Breast epithelium (tissue), 4 donors: ENCODE measurements at places on chromosomes 3 and 15.

DNA sequence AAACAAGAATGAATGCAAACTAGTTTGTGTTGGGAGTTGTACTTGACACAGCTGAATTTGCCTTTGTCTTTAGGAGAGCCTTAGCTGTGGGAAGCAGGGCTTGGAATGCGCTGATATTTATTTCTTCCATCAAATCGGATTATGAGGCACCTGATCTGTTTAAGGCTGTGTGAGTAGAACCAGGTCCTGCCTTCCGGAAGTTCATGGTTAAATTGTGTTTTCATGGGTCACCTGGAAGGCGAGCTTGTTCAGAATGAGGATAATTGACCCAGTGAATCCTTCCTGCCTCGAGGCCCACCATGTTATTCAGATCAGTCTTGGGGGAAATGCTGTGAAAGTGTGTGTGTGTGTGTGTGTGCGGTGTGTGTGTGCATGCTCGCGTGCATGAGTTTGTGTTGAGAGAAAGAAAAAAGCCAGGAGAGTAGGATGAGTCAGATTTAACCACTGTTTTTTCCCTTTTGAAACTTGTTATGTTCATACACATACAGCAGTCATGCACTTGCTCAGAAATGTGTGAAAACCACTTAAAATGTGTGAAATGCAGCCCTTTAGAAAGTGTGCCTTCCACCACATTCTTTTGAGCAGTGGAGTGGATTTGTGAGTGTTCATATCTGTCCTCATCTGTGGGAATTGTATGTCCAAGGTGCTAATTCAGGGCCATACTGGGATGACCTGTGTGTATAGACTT, 36.7 kb downstream of the SMAD3 start:
- H3K27me3 ChIP-seq, result no peaks in the 10 kb centered on the region
- no peaks in the 10 kb centered on the region for H3K36me3 ChIP-seq
- no peak overlapping the region for H3K4me3 ChIP-seq
- peak overlapping the region; percentile 4 for H3K27ac ChIP-seq

DNA sequence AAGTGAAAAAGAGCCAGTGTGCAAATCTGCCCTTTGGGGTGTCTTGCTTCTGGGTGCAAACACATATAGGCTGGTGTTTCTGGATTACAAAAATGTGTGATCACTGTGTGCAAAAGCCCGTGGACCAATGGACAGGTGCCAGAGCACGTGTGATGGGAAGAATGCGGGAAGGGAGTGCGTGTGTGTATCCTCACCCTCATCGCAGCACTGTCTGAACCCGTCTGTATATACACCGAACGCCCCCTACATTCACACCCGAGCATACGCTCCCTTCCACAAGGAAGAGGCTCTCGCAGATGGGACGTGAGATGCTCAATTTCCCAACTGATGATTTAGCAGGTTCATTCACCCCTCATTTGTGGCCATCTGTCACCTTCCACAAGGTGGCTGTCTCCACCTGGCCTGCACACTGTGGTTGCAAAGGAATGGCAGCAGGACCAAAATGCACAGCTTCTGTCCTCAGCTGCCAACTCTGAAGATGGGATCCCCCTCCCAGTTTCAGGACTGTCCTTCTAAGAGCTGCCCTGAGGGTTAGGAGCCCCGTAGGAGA, 19.4 kb upstream of the SLC6A1 start:
- H3K36me3 ChIP-seq, result no peaks in the 10 kb centered on the region
- H3K27ac ChIP-seq, result no peak overlapping the region
- DNase-seq, result no peak
- H3K4me3 ChIP-seq, result no peak overlapping the region
- no peaks in the 10 kb centered on the region for H3K4me1 ChIP-seq

DNA sequence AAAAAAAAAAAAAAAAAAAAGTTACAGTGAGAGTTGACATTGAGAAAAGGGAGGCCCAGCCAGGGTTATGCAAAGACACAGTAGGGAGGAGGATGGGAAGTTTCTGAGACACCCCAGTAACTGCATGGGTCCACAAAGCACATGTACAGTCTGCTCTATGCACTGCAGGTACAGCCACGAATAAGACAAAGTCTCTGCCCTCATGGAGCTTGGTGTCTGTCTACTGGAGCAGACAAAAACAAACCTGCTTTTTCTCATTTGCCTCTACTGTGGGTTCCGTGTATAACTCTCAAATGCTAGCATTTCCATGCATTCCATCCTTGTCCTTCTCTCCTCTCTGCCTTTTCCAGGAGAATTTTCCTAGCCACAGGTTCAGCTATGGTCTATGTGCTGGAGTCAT, 107.4 kb downstream of the UBE3A start:
- no peak overlapping the region for H3K4me3 ChIP-seq
- H3K27ac ChIP-seq, result no peak overlapping the region
- H3K27me3 ChIP-seq, result no peaks in the 10 kb centered on the region
- no peaks in the 10 kb centered on the region for H3K36me3 ChIP-seq
- no peaks in the 10 kb centered on the region for H3K4me1 ChIP-seq

- DNase-seq, result no peak
- no peak overlapping the region for H3K27ac ChIP-seq
- no peaks in the 10 kb centered on the region for H3K4me1 ChIP-seq
- no peak overlapping the region for H3K4me3 ChIP-seq
These were observed 472.1 kb downstream of the SOX2 start for GRCh38 chr3:182183716-182184430.

DNA sequence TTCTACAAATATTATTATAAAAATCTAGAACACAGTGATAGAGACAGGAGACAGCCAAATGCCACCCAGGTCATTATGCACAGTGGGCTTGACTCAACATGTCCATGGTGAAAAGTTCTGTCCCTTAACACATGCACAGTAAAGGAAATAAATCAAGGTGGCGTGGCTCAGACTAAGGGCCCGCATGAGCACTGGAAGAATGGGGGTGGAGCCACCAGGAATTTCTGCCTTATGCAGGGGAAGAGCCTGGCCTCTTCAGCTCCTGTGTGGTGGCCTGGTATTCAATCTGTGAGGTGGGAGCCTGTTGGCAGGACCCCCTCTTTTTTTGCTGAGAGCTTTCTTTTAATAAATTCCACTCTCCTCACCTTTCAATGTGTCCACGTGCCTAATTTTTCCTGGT, 17.2 kb upstream of the SPG21 start:
- no peak overlapping the region for H3K4me3 ChIP-seq
- no peak for DNase-seq
- no peaks in the 10 kb centered on the region for H3K27me3 ChIP-seq
- no peak overlapping the region for H3K27ac ChIP-seq

GRCh38 chr3:13051066-13051465, 22.2 kb downstream of the IQSEC1 start:
- DNase-seq, result no peak
- no peak overlapping the region for H3K4me3 ChIP-seq
- no peaks in the 10 kb centered on the region for H3K36me3 ChIP-seq
- H3K27me3 ChIP-seq, result no peaks in the 10 kb centered on the region
- H3K27ac ChIP-seq, result no peak overlapping the region
- peaks cover 28% of the 10 kb centered on the region for H3K4me1 ChIP-seq

GRCh38 chr15:41919954-41920538, 26.2 kb upstream of the SPTBN5 start:
- no peak overlapping the region for H3K4me3 ChIP-seq
- no peaks in the 10 kb centered on the region for H3K4me1 ChIP-seq
- DNase-seq, result no peak
- H3K27ac ChIP-seq, result no peak overlapping the region
- H3K27me3 ChIP-seq, result no peaks in the 10 kb centered on the region
- no peaks in the 10 kb centered on the region for H3K36me3 ChIP-seq
